ENCODE measurements at places on chromosomes 7 and 10. TPM values are rescaled to one million over a fixed set of nuclear protein-coding genes. Genes with fewer than 3 reads are reported as not detected.

- DNase-seq = peak; percentile 17
Measured at GRCh38 chr7:146366938-146367337, 250.3 kb downstream of the CNTNAP2 start.

DNA sequence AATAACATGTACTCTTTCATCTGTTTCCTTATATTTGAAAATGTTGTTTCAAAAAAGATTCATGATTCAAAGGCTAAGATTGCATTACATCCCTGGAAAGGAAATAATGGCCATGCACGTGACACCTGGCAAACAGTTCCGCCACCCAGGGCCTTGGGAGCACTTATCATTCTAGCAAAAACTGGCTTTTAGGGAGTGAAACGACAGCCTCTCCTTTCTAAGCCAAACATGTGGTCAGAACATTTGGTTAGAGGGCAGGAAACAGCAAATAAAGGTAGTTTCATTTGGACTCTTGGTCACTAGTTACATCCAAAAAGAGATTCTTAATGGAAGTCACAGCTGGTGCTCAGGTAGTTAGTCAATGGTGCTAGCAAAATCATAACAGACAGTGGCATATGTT, 83.5 kb downstream of the FAS start:
- no peak for DNase-seq

The MAGI2 gene
- 0.20 TPM for polyA plus RNA-seq

- no peak for DNase-seq
Measured at GRCh38 chr7:77426052-77426404, 9.9 kb upstream of the GSAP start.

GRCh38 chr10:122054048-122055025, 65.4 kb downstream of the TACC2 start:
- peak; percentile 17 for DNase-seq

Data from foreskin keratinocyte (primary cell).